ENCODE measurements at places on chromosomes 2 and 18.

GRCh38 chr2:231933916-231934401 is 7.8 kb upstream of the NPPC start:
- DNase-seq: no peak

DNA sequence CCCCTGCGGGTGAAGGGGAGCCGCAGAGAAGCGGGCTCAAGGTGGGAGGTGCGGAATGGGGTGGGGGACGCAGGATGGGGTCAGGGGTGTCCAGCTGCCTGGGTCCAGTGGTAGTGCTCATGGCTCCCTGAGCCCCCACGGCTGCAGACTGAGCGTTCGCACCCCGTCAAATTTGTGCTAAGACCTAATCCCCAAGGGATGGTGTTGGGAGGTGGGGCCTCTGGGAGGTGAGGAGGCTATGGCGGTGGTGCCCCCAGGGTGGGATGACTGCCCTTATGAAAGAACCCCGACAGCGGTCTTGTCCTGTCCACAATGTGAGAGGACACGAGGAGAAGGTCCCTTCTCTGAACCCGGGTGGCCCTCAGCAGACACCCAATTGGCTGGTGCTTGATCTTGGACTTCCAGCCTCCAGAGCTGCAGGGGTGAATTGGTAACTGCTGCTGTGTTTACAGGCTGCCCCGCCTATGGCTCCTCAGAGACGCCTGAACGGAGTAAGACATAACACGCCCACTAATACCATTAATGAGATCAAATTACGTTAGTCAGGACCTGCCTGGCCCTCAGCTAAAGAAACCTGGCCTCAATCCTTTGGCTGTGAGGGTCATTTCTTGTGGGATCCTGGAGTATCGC is 42.6 kb downstream of the PXDN start:
- DNase-seq: no peak

DNA sequence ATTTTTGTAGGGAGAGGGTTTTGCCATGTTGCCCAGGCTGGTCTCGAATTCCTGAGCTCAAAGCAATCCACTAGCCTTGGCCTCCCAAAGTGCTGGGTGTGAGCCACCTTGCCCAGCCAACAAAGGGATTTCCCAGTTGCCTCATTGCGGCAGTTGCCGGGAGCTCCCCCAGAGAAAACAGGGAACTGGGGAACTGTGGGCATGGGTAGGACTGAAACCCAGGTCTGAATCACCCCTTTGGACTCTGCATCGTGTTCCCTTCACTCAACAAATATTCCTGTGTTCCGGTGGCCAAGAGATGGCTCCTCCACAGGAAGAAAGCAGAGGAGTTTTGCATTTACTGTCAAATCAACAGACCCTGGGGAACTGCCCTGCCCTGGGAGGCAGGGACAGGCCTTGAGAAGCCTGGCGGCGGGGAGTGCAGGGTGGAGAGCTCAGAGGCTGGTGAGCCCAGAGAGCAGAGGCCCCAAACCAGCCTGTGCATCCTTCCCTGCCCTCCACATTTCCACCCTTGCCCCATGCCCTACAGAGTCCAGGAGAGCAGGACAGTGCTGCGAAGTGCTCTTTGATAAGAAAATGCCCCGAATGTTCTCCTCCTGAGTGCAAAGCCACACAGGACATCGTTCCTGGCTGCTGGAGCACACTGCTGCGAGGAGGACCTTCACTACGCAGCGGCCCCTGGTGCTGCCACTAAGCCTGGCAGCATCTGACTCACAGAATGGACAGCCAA is 24.9 kb downstream of the MYO7B start:
- DNase-seq: no peak

DNA sequence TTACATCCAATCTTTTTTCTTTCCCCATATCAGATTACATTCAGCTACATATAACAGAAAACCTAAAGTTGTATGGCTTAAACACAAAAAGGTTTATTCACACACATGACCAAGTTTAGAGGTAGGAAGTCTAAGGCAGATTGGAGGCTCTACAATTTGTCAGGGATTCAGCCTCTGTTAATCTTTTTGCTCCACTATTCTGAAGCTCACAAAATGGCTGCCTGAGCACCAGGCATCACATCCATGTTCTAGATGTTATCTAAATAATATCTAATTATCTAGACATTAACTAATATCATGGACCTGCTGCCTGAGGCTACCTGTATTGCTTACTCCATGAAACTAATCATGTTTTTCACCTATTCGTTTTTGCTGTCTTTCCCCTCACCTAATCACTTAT is 23.7 kb upstream of the DSC2 start:
- DNase-seq: no peak

DNA sequence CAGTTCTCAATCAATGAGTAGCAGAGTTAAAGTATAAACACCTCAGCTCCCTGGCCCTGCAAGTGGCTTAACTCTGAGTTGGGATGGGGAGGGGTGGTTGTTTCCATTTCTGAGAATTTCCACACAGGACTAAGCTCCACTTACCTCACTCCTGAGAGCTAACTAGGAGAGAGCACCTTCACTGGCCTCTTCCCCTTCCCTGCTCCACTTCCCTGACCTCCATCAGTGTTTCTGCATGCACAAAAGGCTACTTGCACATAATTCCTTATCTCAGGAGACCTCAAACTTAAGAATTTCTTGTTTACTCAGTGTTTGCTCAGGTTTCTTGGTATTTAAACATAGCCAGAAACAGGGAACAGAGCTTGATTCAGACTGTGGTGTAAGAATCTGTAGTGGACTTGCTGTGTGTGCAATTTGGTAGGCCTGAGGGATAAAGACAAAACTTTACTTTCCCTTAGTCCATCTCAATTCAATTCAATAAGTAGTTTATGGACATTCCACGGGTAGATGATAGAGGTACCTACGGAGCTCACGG is 97.2 kb downstream of the PID1 start:
- DNase-seq: no peak

- DNase-seq: no peak
Measured at GRCh38 chr18:78772360-78773302, 207.0 kb upstream of the SALL3 start.

- peak; percentile 14 for DNase-seq
Measured at GRCh38 chr2:39243469-39244123, at the start of gene CDKL4. CDKL4 (minus strand) TSS chr2:39243970.

- DNase-seq: no peak
Measured at GRCh38 chr2:153294199-153294786, 184.3 kb downstream of the RPRM start.

- DNase-seq: no peak
Measured at GRCh38 chr2:55490554-55490953, 29.0 kb upstream of the CFAP36 start.

GRCh38 chr2:39146630-39147029 is 25.8 kb upstream of the SOS1 start:
- DNase-seq: no peak

DNA sequence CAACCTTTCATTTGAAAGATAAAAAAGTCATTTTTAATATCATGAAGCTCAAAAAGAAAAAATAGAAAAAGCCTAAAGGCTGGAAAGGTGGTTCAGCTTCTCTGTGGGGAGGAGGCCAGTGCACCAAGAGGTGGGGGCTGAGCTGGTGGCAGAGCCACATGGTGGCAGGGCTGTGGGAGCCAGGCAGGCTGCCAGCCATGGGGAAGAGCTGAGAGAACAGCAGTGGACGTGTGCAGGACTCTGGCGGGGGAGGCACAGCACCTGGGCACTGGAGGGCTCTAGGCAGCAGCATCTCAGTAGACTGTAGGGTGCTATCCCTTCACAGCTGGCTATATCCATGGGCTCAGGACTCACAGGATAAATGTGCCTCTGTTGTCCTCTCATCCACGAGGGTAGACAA is 47.8 kb downstream of the STK25 start:
- no peak for DNase-seq
